NCI-H187 treated with DMSO at 0.1 percent for 48 hours (cell line): ENCODE measurements at places on chromosomes 2 and 18.

- no peak for DNase-seq
Measured at GRCh38 chr18:10128921-10129501, 215.2 kb downstream of the VAPA start.

- no peak for DNase-seq
Measured at GRCh38 chr2:122098306-122098705, 342.9 kb downstream of the TSN start.

GRCh38 chr2:33131111-33131510, 184.4 kb downstream of the LTBP1 start:
- DNase-seq: no peak

DNA sequence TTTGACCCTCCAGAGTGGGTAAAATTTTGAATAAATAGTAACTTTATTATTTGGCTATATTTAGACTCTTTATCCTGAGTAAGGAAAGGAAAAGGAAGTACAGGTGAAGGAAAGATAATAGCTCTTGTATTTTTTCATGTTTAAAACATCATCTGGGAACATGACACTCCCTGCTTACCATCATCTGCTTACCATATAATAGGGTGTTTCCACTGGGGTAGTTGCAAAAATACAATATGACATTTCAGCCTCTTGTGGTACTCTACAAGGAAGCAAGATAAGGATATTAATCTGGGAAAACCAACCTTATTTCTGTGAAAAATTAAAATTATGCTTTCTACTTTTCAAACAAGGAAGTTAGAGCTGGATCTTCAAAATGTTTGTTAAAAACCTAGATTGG, 9.9 kb downstream of the RELCH start:
- no peak for DNase-seq

- DNase-seq: no peak
Measured at GRCh38 chr2:119760956-119761275, 1.2 kb downstream of the PTPN4 start.

DNA sequence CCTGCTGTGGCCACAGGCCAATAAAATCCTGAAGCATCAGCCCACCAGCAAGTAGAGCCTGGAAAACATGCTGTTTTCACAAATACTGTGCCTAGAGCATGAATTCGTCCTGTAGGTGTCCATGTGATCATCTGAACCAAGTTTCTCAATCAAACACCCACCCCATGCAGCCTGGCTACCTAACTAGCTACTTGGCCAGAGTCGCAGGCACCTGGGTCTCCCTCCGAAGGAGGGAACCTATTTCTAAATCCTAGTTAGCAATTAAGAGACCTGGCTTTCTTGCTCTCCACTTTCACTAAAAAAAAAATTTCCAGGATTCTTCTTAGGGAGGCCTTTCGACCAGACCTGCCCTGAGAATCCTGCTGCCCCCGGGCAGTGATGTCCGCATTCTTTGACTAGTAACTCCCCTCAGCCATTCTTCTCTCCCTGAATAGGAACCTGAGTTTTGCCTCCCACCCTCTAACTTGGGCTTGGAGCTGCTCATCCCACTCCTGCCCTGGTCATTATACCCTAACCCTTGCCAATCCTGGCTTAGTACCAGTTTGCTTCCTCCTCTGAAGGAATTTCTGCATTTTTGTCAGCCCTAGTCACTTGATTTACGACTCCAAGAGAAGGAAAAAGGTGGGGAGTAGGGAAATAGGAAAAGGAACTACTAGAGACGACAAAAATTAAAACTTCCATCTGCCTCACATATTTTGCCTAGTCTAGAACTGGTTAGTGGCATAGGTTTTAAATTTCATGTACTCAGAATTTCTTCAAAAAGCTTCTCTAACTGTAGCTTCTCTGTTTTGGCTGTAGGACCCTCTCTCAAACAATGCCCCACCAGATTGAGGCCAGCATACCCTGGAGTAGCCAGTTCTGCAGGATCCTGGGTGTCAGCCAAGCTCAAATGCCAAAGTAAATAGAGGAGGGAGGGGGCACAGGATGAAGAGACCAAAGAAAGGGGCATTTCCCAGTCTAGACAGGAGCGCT, 25.4 kb upstream of the TANK start:
- no peak for DNase-seq

- DNase-seq: no peak
Measured at GRCh38 chr18:35525795-35526494, 28.2 kb upstream of the INO80C start.

DNA sequence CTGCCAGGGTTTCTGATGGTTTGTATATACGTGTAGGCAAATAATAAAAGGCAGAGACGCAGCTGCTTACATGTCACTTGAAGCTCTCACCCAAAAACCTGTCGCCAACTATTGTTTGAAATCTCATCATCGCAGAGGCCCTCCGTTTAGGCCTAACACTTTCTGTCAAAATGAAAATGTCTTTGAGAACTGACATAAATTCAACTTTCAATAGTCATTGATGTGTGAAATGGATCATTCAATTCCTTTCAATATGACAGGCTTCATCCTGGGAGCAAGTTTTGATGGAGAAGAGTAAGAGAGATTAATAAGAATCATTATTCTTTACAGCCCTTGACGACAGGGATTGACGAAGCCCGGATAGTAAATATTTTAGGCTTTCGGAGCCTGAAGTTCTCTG, 2.7 kb downstream of the ACTG2 start:
- no peak for DNase-seq

DNA sequence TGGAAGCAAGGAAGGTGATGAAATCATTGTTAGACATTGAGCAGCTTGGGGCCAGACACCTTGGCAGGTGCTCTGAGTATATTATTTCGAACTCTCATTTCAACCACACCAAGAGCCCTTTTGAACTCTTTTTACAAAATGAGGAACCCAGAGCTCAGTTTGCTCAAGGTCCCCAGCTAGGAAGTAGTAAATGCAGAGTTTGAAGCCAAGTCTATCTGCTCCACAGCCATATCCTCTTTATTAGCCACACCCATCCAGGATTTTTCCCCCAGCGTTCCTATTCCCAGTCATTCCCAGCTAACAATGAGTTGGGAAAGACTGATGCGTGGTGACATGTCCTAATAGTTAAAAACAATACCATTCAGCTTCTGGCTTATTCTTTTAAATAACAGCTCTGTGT, 40.2 kb downstream of the SEMA4F start:
- no peak for DNase-seq

- DNase-seq: no peak
Measured at GRCh38 chr2:63631501-63631900, 42.7 kb downstream of the MDH1 start.

DNA sequence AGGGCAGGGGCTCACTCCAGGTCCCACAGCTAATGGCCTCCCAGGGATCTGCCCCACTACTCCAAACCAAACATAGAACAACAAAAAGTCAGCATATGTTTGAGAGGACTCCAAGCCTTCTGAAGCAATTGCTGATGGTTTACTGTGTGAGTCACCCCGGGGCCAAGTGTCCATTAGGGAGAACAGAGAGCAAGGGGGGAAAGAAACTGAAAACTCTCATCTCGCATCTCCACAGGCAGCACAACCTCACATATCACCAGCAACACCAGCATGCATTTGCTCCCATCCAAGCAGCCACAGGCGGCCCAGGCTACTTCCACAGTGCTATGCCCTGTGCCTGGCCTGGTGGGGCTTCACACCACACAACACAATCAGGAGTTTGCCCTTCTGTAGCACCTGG, 39.1 kb downstream of the CYRIA start:
- DNase-seq: no peak

- DNase-seq: no peak
Measured at GRCh38 chr2:132420816-132421805, 4.5 kb downstream of the GPR39 start.

- no peak for DNase-seq
Measured at GRCh38 chr2:238120463-238121298, 17.8 kb upstream of the KLHL30 start.

DNA sequence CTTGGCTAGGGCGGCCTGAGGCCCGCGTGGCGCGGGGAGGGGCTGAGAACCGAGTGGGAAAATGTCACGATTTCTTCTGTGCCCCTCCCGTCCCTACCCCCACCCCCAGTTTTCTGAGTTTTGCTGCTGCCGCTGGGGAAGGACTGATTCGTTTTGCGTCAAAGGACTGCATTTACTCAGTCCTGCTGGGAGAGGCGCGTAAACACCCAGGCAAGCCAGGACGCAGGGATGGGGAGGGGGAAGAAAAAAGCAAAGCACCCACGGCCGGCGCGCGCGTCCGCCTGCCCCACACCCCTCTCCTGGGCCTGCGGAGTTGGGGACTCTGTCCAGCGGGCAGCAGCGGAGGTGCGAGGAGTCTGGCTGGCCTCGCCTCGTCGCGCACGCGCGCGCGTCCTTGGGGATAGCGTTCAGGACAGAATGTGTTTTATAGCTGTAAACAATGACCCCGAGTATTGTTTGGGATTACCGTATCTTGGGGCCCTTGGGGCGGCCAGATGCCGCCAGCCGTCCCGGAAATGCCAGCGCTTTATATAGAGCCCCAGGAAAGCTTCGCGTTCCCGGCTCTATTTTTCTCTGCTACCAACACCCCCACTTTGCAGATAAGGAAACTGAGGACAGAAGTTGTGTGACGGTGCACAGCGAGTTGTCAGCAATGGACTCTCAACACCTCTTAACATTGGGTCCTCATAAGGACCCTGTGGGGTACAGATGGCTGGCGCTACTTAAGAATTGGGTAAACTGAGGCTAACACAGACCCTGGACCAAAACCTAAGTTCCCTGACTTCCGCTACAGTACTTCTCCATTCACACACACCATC, 1.7 kb upstream of the FOSL2 start:
- no peak for DNase-seq

DNA sequence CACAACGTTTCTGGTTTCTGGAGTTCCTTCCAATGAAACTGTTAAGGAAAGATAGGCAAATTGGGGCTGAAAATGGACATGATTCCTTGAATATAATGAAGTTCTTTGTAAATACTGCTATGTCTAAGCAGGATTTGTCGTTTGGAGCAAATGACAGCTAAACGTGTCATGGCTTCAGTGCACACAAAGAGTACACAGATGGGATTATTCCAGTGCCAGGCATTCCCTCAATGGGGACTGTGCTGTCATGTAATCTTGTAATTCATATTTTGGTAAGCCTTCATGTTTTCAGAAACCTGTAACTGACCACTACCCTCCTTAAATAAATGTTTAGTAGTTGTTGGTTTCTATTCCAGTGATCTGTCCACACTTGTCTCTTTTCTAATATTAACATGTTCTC, 404.7 kb upstream of the CDH7 start:
- no peak for DNase-seq

DNA sequence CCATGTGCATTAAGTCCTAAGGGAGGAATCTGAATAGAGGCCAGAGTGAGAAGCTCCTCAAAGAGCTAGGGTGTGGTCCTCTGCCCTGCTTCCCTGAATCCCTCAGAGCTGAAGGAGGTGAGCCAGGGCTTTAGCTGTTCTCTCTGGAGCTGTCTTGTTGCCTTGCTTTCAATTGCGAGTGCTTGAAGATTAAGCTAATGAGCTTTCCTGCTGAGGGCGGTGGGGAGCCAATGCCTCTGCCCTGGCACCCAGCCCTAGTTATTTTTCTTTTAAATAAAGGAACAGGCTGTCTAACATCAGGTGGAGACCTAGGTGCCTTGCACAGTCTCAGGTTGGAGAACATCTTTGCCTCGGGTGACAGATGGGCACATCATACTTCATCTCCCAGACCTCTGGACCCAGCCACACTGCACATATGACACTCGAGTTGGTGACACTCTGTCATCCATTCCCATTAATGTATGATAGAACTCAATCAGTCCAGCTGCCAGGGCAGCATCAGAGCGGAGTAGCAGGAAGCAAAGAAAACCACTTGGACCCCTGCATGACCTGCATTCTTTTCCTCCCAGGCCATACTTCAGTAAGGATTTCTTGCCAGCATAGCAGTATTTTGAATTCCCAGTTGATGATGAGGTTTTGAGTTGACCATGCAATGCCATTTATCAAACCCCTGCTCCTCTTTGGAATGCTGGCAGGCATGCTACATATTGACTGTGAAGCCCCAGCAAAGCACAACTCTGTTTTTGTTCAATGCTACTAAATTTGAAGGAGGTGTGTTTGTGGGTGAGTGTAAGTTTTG, 292.7 kb downstream of the RNF144A start:
- no peak for DNase-seq

- no peak for DNase-seq
Measured at GRCh38 chr2:150526827-150527226, 39.4 kb upstream of the RND3 start.

DNA sequence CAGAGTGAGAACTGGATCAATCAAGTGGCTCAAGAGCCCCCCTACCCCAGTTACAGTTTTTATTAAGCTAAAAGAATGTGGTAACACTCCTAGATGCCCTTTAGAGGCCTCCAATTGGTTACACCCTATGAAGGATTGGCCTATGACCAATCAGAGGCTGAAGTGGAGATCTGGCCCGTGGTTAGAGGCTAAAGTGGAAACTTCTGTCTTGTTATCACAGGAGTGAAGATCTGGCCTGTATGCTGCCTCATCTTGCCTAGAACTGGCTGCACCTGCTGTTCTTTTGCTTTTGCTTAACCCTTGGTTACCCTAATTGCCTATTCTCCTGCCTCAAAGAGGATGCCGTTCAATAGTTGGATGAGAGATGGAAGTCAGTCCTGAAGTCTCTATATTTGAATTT, 100.1 kb upstream of the MAP2 start:
- no peak for DNase-seq

DNA sequence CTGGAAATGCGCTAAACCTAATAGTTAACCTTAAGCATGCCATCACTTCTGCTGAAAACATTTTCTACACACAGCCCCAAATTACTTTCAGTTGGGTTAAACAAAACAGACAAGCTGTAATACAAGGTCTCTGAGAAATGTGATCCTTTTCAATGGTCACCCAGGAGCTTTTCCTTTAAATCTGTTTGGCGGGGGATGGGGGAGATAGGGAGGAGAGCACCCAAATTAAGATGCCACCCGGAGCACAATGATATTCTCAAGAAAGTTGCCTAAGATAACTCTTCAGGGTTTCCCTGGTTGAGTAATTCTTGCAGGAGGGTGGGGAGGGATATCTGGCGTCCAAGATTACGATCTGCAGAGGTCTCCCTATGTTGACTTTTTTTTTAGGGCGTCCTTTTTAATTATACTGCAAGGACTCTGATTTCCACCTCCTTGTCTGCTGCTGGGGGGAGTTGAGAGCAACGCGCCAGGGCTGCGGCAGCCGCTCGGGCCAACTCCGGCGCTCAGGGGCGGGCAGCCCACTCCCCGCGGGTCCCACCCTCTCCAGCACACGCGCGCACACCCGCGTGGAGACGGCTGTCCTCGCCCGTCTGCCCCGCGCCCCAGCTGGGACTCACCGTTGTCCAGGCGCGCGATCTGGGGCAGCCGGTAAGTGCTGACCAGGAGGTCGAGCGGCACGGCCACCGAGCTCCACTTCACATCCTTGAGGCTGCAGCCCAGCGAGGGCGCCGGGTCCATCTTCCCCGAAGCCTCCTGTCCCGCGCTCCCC, 807 bp downstream of the GAREM1 start:
- DNase-seq: no peak
